ENCODE measurements at places on chromosomes 13 and 19.

DNA sequence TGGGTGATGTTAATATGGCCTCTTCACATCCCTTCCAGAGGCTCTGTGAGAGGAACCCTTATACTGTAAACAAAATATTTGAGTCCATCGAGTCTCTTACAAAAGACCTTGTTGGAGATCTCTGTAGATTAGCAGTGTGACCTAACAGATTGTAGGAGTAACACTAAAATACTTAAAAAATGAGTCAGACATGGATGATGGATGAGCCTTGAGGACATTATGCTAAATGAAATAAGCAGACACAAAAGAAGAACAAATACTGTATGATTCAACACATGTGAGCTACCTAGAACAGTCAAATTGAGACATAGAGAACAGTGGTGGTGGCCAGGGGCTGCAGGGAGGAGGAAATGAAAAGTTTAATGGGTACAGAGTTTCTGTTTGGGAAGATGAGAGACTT is 152.2 kb upstream of the UBL3 start:
- DNase-seq, result no peak

DNA sequence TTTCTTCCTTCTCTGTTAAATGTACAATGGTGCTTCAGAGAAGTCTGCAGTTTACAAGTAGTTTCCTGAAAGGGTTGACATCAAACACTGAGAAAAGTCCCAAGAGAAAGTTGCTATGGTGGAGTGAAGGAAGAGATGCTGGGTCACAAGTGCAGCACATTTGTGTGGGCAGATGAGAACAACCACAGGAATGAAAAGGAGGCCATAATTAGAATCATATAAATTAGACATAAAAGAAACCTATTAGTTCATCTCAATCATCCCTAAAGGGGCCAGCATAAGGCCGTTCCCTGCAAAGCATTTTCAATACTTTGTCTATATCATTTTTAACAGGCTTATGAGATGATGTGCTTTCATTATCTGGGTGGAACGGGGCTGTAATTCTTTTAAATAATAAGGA is 359.2 kb downstream of the IRS2 start:
- no peak for DNase-seq

DNA sequence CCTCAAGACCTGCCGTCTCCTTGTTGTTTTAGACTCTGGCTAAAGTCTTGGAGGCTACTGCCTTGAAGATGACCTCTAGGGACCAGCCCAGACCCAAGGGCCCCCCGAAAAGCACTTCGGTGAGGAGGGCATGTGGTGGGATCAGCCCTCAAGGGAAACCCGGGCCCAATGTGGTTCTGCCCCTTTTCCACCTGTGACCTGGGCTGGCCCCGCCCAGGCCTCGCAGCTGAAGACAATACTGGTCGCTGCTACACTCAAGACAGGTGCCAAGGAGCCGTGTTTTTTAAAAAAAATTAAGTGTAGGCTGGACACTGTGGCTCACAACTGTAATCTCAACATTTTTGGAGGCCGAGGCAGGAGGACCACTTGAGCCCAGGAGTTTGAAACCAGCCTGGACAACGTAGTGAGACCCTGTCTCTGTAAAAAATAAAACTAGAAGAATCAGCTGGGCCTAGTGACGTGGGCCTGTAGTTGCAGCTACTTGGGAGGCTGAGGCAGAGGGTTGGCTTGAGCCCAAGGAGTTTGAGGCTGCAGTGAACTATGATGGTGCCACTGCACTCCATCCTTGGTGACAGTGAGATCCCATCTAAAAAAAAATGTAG is 903 bp downstream of the TLE6 start:
- DNase-seq, result no peak

GRCh38 chr13:91155512-91156114 is 191.9 kb upstream of the MIR17HG start:
- DNase-seq, result peak; percentile 63

GRCh38 chr13:101511766-101512165 is 59.3 kb downstream of the ITGBL1 start:
- DNase-seq, result no peak

- no peak for DNase-seq
These were observed 91.2 kb downstream of the ELF1 start for GRCh38 chr13:40927929-40928328.

DNA sequence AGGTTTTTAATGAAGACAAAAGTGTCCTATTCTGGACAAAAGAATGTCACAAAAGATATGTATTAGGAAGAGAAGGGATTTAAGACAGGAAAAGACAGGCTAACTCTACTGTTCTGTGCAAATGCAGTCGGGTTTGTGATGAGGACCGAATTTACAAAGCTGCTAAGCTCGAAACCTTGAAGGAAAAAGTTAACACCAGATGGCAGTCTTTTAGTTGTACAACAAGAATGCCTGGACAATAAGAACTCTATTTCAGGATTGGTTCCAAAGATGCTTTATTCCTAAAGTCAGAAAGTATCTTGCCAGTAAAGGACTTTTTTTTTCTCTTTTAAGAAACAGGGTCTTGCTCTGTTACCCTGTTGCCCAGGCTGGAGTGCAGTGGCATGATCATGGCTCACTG is 51.1 kb downstream of the HS6ST3 start:
- no peak for DNase-seq

DNA sequence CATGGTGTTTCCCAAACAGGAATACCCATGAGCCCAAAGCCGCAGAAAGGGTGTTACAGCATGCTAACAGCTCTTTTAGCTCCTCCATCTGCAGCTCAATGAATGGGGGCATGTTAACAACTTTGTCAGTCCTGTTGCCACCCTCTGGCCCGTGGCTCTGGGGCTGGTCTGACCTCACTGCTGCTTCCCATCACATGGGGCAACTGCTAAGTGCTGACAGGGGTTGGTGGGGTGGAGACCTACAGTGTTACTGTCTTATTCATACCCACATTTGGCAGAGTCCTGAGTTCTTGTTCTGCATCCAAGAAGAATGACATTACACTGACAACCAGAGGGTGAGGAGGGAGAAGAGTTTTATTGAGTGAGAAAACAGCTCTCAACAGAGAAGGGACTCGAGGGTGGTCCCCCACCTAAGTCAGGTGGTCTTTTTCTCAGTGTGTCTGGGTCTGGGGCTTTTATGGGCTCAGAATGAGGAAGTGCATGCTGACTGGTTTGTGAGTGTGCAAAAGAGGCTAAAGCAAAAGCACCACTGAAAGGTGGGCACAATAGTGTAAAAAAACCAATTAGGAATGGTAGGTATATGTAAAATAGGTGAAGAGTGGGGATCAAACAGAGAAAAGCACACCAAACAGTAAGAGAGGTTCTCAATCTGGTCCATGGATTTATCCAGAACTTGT is 1952.0 kb upstream of the PCDH20 start:
- DNase-seq, result no peak

DNA sequence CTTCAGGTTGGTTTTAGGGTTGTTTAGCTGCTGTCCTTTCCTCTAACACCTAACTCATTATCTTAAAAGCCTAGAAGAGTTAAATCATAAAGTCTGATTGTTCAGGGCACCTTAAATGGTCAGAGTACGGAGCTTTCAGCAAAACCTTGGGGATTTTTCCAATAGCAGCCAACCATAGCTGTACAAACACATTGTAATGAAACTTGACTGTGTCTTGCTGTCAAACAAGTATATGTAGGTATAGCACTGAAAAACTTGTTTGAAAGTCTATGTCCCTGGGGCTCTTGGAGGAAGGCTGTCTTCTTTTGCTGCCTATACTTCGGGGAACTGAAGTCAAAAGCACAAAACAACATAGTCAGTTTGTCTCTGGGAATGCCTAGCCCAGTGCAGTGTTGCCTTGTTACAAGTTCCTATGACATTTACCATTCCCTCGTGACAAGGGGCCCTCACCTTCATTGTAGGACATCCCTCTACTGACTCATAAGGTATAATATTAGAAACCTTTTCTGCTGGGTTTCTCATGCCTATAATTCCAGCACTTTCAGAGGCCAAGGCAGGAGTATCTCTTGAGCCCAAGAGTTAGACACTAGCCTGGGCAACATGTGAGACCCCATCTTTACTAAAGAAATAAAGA is 474.5 kb upstream of the NBEA start:
- peak; percentile 24 for DNase-seq

- DNase-seq, result no peak
These were observed 6.0 kb upstream of the CCDC97 start for GRCh38 chr19:41303954-41304353.

- no peak for DNase-seq
These were observed 540.7 kb upstream of the SLITRK5 start for GRCh38 chr13:87130423-87130822.

GRCh38 chr19:38974624-38975213 is 823 bp downstream of the FBXO17 start:
- DNase-seq, result peak; percentile 47

- DNase-seq, result peak; percentile 29
These were observed 838 bp downstream of the PPP2R1A start for GRCh38 chr19:52190487-52191293.
